ENCODE measurements at places on chromosomes 5 and 9.
A peak's percentile ranks its signal among the peaks of the same experiment; 100 is the strongest.

DNA sequence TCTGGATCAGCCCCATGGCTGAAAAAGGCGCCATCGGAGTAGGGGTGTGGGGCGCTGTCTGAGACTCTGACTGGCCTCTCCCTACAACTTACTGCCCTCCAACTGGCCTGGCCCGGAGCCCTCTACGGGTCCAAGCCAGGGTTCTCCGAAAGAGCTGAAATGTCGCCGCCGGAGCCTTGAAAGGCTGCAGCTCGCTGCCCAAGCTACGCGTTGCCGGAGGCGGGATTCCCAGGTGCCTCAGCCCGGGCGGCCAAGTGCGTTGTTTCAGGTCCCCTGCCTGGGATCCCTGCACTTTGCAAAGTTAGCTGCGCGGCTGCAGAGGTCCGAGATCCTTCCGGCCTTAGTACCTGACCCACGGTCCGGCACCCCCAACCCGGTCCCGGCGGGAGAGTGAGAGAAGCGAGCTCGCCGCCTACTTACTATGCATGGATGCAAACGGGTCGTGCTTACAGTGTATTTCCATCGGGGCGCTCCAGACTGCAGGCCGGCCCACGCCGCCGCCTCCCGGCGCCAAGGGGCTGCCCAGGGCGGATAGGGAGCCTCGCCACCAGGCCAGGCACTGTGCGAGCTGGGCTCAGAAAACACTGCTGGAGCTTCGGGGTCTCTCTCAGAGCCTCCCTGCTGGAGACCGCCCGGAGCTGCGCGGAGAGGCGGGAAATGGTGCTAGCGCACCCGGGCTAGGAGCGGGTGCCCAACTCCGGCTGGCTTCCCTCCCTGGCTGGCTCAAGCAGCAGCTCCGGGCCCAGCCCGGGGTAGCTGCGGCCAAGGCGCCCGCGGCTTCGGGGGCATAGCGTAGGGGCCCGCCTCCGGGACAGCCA, 7.7 kb downstream of the PAX5 start:
- H3K4me3 ChIP-seq: peak overlapping the region; percentile 20
- no peaks in the 10 kb centered on the region for H3K36me3 ChIP-seq
- H3K27ac ChIP-seq: no peak overlapping the region
- DNase-seq: no peak
- H3K27me3 ChIP-seq: peaks cover 97% of the 10 kb centered on the region

GRCh38 chr9:70468291-70468690, 53.8 kb upstream of the KLF9 start:
- no peaks in the 10 kb centered on the region for H3K36me3 ChIP-seq
- no peak overlapping the region for H3K4me3 ChIP-seq
- H3K27me3 ChIP-seq: no peaks in the 10 kb centered on the region
- peaks cover 57% of the 10 kb centered on the region for H3K4me1 ChIP-seq
- DNase-seq: no peak
- H3K27ac ChIP-seq: peak overlapping the region; percentile 60

- no peak overlapping the region for H3K4me3 ChIP-seq
- no peaks in the 10 kb centered on the region for H3K4me1 ChIP-seq
- DNase-seq: no peak
Measured at GRCh38 chr5:83662558-83662957, 58.1 kb downstream of the HAPLN1 start.

DNA sequence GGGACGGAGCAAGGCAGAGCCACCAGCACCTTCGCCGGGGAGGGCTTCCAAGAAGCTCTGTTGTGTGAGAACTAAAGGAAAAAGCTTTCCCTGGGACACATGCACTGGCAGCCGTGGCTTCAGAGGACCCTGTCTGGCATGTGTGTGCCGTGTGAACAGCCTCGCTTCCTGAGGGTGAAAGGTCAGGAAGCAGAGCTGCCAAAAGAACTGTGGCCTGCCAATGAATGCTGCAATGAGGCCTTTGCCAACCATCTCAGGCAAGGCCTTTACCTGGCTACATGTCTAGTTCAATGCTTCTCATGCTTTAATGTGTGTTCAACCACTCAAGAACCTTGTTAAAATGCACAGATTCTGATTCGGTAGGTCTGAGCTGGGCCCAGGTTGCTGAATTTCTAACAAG, 53.5 kb downstream of the NIPSNAP3B start:
- DNase-seq: no peak
- H3K27ac ChIP-seq: no peak overlapping the region
- no peaks in the 10 kb centered on the region for H3K4me1 ChIP-seq
- H3K4me3 ChIP-seq: no peak overlapping the region

- H3K4me1 ChIP-seq: no peaks in the 10 kb centered on the region
- no peak overlapping the region for H3K4me3 ChIP-seq
- no peak overlapping the region for H3K27ac ChIP-seq
- DNase-seq: no peak
- H3K27me3 ChIP-seq: no peaks in the 10 kb centered on the region
Measured at GRCh38 chr9:87359264-87359663, 138.4 kb upstream of the DAPK1 start.

GRCh38 chr5:180326989-180327565, 26.1 kb downstream of the GFPT2 start:
- H3K4me1 ChIP-seq: no peaks in the 10 kb centered on the region
- no peak overlapping the region for H3K27ac ChIP-seq
- DNase-seq: no peak
- no peaks in the 10 kb centered on the region for H3K36me3 ChIP-seq

GRCh38 chr9:133269537-133270362, 5.3 kb downstream of the ABO start:
- peaks cover 11% of the 10 kb centered on the region for H3K27me3 ChIP-seq
- no peak overlapping the region for H3K27ac ChIP-seq
- H3K36me3 ChIP-seq: no peaks in the 10 kb centered on the region
- no peak overlapping the region for H3K4me3 ChIP-seq
- DNase-seq: no peak
- H3K4me1 ChIP-seq: no peaks in the 10 kb centered on the region

- H3K4me3 ChIP-seq: no peak overlapping the region
- H3K27ac ChIP-seq: no peak overlapping the region
- H3K36me3 ChIP-seq: no peaks in the 10 kb centered on the region
- no peaks in the 10 kb centered on the region for H3K4me1 ChIP-seq
Measured at GRCh38 chr9:78314953-78315870, 18.3 kb downstream of the PSAT1 start.

- H3K4me3 ChIP-seq: no peak overlapping the region
- no peak for DNase-seq
- no peaks in the 10 kb centered on the region for H3K4me1 ChIP-seq
- H3K36me3 ChIP-seq: no peaks in the 10 kb centered on the region
Measured at GRCh38 chr5:132303589-132303988, 9.4 kb downstream of the SLC22A4 start.

DNA sequence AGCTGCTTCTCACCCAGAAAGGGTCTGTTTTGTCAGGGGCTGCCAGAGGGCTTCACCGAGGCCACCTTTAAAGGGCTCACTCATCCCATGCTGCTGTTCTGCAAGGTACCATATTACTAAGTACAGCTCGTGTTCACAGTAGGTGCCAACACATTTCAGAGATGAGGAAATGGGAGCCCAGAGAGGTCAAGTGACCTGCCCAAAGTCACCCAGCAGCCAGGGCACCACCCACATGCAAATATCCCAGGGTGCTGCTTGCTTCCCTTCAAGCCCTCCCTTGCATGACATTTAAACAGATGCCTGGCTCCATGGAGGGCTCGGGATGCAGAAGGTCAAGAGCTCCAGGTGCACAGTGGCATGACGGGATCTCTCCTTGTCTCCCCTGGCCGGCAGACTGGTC, 123.5 kb upstream of the SARDH start:
- no peak for DNase-seq
- no peaks in the 10 kb centered on the region for H3K27me3 ChIP-seq
- H3K4me1 ChIP-seq: peaks cover 28% of the 10 kb centered on the region
- no peaks in the 10 kb centered on the region for H3K36me3 ChIP-seq

DNA sequence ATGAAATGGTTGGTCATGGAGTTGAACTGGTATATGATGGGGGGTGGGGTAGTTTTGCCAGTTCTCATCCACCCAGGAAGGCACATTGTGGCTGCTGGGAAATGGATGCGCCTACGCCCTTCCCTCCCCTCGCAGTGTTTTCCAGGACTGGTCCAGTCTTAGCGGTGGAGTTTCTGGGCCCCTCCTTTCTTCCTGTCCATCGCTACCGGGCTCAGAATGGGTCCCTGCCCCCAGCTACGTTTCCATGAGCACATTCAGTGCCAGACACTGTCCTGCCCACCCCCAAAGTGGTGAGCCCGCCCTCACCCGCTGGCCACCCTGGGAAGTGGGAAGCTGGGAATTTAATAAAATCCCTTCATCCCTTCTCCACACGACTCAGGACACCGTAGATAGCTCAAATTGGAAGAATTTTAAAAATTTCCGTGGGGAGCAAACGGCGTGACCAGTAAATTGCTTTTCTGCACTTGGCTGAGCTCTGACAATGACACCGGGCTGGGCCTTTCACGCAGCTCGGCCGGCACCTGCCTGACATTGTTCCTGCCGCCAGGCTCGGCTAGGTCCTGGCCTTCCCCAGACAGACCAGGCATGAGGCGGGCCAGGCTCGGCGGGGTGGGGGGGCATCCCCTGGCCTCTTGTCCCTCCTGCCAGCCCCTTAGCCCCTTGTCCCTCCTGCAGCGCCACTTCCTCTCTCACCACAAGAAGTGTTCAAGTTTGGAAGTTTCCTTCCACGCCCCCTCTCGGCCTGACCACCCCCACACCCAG, 3.6 kb downstream of the FGF18 start:
- no peak for DNase-seq
- no peaks in the 10 kb centered on the region for H3K27me3 ChIP-seq
- peaks cover 14% of the 10 kb centered on the region for H3K4me1 ChIP-seq
- H3K4me3 ChIP-seq: no peak overlapping the region

GRCh38 chr5:173727839-173728778, 111.7 kb upstream of the BOD1 start:
- H3K27me3 ChIP-seq: no peaks in the 10 kb centered on the region
- H3K4me1 ChIP-seq: peaks cover 6% of the 10 kb centered on the region
- H3K4me3 ChIP-seq: no peak overlapping the region
- H3K27ac ChIP-seq: peak overlapping the region; percentile 24

DNA sequence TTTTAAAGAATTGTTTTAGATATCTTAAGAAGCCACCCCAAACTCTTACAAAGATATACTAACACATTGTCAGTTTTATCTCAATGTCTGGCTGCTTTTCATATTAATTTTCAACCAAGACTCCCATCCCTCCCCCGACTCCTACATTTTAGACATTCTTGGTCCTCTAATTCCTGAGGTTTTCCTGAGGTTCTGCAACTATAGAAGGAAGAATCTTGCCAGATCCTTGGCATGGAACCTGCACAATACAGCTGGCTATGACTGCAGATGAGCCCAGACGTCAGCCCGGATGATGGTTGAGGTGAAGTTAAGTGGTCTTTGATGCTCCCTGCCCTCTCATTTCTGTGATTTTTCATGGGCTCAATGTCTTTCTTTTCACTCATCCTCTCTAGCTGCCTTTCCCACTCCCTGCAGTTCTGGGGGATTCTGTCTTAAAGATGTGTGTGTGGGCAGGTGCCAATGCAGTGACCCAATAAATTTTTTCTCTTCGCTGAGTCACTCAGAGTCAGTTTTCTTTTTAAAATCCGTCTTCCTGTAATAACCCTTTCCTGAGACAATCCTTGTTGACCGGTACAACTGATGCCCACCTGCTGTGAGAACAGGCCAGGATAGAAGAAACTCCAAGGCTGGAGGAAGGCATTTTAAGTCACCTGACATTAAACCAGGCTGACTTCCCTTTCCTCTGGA, 237.8 kb upstream of the GAS1 start:
- no peak overlapping the region for H3K4me3 ChIP-seq
- H3K27ac ChIP-seq: no peak overlapping the region
- DNase-seq: no peak
- H3K27me3 ChIP-seq: no peaks in the 10 kb centered on the region

GRCh38 chr5:172825610-172826204, 8.3 kb upstream of the ERGIC1 start:
- no peak overlapping the region for H3K4me3 ChIP-seq
- DNase-seq: no peak
- H3K27ac ChIP-seq: no peak overlapping the region
- no peaks in the 10 kb centered on the region for H3K27me3 ChIP-seq
- H3K36me3 ChIP-seq: no peaks in the 10 kb centered on the region

GRCh38 chr9:136860529-136860928, 5.6 kb downstream of the EDF1 start:
- no peaks in the 10 kb centered on the region for H3K36me3 ChIP-seq
- peaks cover 9% of the 10 kb centered on the region for H3K4me1 ChIP-seq
- no peak for DNase-seq
- H3K27ac ChIP-seq: no peak overlapping the region

GRCh38 chr5:22541037-22541436, 312.1 kb downstream of the CDH12 start:
- H3K4me3 ChIP-seq: no peak overlapping the region
- peak; percentile 1 for DNase-seq
- H3K36me3 ChIP-seq: no peaks in the 10 kb centered on the region
- no peaks in the 10 kb centered on the region for H3K4me1 ChIP-seq

- DNase-seq: peak; percentile 68
- H3K4me3 ChIP-seq: no peak overlapping the region
- peaks cover 37% of the 10 kb centered on the region for H3K27me3 ChIP-seq
- no peaks in the 10 kb centered on the region for H3K36me3 ChIP-seq
- H3K27ac ChIP-seq: no peak overlapping the region
Measured at GRCh38 chr5:154467655-154468354, 10.2 kb downstream of the HAND1 start.

GRCh38 chr5:176609724-176610434, at the start of gene GPRIN1:
GPRIN1 (minus strand) TSS chr5:176610156; CDS start chr5:176599834, 10,322 bp downstream.
- H3K27me3 ChIP-seq: peaks cover 63% of the 10 kb centered on the region
- H3K27ac ChIP-seq: no peak within 1 kb of the TSS
- DNase-seq: no peak
- no peaks in the 10 kb centered on the region for H3K36me3 ChIP-seq
- H3K4me3 ChIP-seq: peak within 1 kb of the TSS; percentile 75

DNA sequence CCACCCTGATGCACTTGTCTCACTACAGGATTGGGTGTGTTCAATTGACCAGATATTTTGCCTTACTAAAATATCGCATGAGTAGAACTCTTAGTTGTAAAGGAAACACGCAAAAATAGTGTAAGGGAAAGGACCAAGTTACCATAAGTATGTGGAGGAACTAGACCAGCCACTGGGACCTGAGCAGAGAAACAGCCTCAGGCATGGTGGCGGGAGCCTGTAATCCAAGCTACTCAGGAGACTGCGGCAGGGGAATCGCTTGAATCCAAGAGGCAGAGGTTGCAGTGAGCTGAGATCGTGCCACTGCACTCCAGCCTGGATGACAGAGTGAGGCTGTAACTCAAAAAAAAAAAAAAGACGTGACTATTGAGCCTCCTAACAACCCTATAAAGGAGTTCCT, 117.9 kb upstream of the SPATA31C2 start:
- H3K27ac ChIP-seq: no peak overlapping the region
- no peak overlapping the region for H3K4me3 ChIP-seq
- DNase-seq: no peak
- no peaks in the 10 kb centered on the region for H3K27me3 ChIP-seq
- no peaks in the 10 kb centered on the region for H3K36me3 ChIP-seq

- H3K4me1 ChIP-seq: peaks cover 62% of the 10 kb centered on the region
- no peaks in the 10 kb centered on the region for H3K27me3 ChIP-seq
- H3K36me3 ChIP-seq: no peaks in the 10 kb centered on the region
- no peak overlapping the region for H3K4me3 ChIP-seq
Measured at GRCh38 chr9:77989909-77990308, 41.7 kb downstream of the GNAQ start.

All from left lung (tissue), 14 donors.